ENCODE measurements at places on chromosomes 12 and 14. TPM values are rescaled to one million over a fixed set of nuclear protein-coding genes. Genes with fewer than 3 reads are reported as not detected.

CCDC38 gene
- total RNA-seq: not detected

GRCh38 chr12:4701395-4702190 lies 18.6 kb upstream of the GALNT8 start:
- no peak for DNase-seq

MYO1H gene
- not detected for total RNA-seq

- DNase-seq: no peak
These were observed 20.2 kb downstream of the FBXL14 start for GRCh38 chr12:1573960-1574864.

All from Daoy (cell line).